ENCODE measurements at places on chromosomes 5 and 9.

DNA sequence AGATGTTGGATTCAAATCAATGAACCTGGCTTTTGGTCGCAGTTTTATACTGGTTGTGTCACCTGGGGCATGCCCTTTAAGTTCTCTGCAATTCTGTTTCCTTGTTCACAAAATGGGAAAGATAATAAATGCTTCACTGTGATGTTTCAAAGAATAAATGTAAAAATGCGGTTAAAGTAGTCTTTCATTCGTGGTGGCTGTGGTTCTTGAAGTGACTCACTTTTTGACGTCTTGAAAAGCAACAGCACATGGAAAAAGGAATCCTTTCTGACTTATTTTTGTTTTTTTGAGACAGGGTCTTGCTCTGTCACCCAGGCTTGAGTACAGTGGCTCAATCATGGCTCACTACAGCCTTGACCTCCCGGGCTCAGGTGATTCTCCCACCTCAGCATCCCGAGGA is 88.4 kb upstream of the SLIT3 start:
- no peak for DNase-seq

- DNase-seq = no peak
Measured at GRCh38 chr5:133842846-133843611, 125.4 kb downstream of the C5orf15 start.

DNA sequence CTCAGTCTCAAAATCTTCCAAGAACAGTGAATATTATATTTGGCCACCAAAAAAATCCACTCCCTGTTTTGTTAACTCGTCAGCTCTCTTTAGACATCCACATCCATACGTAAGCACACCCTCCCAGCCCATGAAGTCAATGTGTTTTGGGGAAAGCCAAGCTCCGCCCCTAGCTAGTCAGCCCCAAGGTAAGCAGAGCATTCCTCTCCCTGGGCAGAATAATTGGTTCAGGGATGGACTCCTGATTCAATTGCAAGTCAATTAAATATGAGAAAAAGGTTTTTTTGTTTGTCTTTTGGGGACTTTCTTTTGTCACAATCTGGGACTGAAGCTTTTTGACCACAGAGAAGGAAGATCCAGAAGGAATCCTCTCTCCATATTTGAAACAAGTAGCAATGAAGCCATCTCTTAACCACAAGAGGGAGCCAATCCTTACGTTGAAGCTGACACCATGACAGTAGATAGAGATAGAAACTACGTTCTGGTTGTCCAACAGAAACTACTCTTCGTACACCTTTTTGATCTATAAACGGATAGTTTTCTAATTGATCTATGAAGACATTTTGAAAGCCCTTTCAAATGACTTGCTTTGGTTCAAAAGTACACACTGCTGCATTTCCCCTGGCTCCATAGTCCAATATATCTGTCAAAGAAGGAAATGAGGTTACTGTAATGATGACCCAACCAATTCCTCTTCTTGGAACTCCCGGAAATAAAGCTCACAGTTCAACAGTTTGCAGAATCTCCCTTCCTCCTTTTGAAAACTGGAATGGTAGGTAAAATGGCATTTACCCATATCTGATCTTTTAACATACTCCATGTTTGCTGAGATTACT is 166.4 kb downstream of the TLE1 start:
- no peak for DNase-seq

DNA sequence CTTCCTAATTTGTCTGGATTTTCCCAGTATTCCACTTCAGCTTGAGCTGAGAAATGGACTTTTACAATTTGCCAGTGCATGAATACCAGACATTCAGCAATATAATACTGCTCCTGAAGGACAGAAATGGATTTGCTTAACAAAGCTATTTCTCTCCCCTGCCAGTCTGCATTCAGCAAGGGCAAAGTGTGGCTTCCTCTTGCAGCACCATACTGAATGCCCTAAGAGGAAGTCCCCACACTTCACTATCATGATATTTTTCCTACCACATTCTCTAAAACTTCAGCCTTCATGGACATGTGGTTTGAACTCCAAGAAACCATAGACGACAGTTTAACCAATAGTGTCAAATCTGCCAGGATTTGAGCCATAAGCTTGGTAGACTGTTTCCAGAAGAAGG is 19.8 kb upstream of the TLE4 start:
- no peak for DNase-seq

DNA sequence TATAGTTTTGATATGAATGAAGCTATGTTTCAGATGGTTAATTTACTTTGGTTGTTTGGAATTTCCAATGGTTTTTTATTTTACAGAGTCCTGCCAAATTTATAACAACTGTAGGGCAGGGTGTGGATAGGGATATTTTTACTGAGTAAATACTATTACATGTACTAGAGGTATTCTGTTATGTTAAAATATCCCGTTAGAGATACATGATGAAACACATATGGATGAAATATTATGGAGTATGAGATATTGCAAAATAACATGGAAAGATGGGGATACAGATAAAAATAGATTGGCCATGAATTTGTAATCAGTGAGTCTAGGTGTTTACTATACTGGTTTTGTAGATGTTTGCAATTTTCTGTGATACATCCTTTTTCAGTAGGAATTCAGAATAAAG is 76.7 kb downstream of the RAB24 start:
- no peak for DNase-seq

DNA sequence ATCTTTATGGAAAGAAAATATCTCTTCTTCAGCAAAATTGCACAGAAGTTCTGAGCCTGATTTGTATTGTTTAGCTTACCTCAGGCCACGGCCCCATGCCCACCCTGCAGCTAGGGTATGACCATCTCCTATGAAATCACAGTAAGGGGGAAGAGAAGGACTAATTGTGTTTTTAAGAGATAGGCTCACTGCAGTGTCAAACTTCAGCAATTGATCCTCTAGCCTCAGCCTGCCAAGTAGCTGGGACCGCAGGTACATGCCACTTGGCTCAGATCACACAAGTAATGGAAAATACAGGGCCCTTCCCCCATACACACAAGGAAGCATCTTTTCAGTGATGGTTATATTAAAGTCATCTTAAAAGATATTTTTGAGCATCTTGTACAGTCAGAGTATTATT is 60.0 kb downstream of the DMAC1 start:
- no peak for DNase-seq

GRCh38 chr5:31614151-31615020 is 24.5 kb upstream of the PDZD2 start:
- no peak for DNase-seq

DNA sequence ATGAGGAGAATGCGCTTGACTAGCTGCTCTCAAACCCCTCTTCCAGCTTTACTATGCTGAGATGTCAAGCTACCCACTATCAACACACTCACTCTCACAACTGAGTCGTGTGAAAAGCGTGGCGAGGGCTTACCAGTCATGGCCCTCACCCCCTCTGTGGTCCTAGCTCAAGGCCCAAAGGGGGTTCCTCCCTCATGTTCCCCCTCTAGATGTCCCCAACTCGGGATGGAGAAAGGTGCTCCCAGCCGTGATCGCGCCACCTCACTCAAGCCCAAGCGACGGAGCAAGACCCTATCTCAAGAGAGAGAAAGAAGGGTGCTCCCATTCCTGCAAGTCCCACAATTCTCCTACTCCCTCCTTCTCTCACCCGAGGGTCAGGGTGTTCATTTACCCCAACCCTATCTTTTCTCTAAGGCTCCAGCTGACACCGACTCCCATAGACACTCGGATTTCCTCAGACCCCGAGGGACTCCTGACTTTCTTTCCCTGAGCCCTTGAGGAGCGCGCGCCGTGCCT is 559 bp downstream of the SLC38A9 start:
- no peak for DNase-seq

- DNase-seq = no peak
Measured at GRCh38 chr9:4228606-4229005, 71.3 kb downstream of the GLIS3 start.

DNA sequence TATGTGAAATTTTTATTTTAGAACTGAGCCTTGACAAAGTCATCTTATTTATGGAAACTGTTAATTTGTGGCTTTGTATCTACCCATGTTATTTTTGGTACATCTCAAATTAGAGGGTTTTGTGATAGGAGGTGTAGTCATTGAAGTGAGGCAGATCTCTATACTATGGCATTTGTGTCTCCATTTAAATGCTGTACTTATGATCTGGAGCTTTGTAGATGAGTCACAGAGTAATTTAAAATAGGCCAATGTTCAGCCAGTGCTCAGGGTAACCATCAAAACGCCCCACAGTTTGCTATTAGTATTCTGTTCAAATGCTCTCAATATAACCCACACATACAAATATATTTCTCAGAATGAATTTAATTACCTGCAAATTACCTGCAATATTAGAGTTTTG is 351.5 kb upstream of the KLF9 start:
- DNase-seq = no peak

GRCh38 chr5:3659907-3660306 is 64.3 kb downstream of the IRX1 start:
- no peak for DNase-seq

DNA sequence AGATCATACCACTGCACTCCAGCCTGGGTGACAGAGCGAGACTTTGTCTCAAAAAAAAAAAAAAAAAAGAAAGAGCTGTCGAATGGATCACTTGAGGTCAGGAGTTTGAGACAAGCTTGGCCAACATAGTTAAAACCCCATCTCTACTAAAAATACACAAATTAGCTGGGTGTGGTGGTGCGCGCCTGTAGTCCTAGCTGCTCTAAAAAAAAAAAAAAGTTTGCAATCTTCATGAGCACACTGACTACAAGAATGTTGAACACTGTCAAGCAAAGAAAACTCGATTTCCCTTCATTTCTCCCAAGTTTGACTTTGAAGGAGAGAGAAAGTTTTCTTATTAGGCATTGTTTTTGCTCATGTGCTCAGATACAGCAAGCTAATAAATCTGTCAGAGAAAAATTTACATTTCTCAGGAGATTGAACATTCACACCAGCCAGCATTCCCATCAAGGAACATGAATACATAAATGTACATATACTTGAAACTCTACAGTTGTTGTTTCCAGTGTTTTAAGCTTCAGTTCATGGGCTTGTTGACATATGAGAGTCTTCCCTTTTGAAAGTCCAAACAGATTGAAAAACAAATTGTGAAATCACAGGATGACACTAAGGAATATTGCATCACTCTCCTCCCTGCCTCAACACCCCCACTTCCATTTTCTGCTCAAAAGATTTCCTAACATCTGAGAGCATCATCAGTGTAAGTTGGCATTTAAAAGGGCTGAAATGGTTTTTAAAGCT is 81.8 kb downstream of the ARRDC3 start:
- no peak for DNase-seq

GRCh38 chr9:35075358-35075757 is 2.9 kb upstream of the VCP start:
- no peak for DNase-seq

DNA sequence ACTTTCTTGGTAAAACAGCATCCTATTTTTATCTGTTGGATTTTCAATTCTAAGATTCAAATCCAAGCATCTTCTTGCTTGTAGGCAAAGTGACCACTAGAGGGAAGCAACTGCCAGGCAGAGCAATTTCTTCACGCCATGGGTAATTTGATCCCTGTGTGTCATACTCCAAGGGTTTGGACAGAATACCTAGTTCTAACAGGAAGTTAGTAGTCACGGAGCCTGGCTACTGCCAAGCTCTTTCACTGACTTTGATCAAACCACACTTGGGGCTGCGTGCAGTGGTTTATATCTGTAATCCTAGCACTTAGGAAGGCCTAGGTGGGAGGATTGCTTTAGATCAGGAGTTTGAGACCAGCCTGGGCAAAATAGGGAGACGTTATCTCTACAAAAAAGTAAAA is 473.6 kb upstream of the TNC start:
- DNase-seq = peak; percentile 59

DNA sequence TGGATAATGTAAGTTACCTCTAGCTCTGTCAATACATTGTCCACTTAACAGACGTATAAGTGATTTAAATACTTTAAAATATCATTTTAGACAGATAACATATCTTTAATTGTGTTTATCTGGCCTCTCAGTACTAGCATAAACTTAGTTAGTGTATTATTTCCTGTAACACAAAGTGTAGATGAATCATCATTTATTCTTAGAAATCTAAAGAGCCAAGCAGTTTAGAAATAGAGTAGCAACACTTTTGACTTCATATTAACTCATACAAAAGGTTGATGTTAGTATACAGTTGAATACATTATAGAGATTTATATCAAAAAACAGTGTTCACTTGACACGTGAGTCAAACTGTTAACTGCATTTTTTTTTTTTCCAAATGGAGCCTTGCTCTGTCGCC is 18.0 kb downstream of the NCBP1 start:
- no peak for DNase-seq

DNA sequence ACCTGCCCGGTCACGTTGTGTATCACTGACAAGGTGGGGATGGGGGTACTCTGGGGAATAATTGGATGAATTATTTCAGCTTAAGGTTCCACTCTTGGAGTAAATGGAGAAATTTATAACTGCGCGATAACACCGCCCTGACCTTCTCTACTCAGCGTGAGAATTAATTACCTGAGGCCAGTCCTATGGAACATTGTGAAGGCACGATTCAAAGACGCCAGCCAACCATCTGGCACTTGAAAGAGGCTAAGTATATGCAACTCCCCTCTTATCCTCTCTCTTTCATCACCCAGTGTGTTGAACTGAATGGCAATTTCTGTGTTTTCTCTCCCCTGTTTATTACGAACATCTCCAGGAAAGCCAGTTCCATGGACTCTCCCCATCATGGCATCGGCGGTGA is 235.5 kb upstream of the TUT7 start:
- no peak for DNase-seq

DNA sequence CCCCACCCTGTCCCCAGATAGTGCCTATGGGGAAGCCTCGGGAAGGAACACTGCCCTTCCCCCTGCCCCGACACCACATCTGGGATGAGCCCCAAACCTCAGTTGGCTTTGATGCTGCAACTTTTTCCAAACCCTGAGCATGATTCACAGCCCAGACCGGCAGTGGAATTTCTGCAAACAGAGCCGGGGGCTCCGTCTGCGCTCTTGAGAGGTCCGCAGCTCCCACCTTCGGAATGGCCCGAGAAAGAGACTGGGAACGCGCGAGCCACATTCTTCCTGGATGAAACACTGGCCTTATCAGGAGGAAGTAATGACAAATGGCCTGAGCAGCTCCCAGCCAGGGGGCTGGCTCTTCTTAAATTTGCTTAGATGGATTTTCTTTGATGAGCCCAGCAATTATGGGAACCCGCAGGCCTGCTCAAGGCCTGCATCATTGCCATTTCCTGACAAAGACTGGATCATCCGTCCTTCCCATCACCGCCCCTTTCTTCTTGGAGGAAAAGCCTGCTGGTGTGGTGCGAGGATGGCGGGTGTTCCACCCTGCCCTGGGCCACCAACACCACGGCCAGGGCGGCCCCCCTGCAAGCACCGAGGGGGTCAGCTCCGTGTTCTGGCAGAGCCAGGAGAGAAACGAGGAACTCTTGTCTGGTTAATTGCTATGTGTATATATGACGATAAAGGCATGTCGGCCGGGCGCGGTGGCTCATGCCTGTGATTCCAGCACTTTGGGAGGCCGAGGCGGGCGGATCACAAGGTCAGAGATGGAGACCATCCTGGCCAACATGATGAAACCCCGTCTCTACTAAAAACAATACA is 38.8 kb upstream of the COL5A1 start:
- DNase-seq = peak; percentile 30

GRCh38 chr5:119031905-119032304 is 39.0 kb upstream of the DMXL1 start:
- DNase-seq = no peak

Data from transverse colon (tissue), 4 donors.